ENCODE measurements at places on chromosomes 4 and X.

- DNase-seq, result no peak
Measured at GRCh38 chr4:182704077-182704476, 213.1 kb downstream of the DCTD start.

- DNase-seq, result no peak
Measured at GRCh38 chr4:114226968-114227760, 247.7 kb upstream of the ARSJ start.

DNA sequence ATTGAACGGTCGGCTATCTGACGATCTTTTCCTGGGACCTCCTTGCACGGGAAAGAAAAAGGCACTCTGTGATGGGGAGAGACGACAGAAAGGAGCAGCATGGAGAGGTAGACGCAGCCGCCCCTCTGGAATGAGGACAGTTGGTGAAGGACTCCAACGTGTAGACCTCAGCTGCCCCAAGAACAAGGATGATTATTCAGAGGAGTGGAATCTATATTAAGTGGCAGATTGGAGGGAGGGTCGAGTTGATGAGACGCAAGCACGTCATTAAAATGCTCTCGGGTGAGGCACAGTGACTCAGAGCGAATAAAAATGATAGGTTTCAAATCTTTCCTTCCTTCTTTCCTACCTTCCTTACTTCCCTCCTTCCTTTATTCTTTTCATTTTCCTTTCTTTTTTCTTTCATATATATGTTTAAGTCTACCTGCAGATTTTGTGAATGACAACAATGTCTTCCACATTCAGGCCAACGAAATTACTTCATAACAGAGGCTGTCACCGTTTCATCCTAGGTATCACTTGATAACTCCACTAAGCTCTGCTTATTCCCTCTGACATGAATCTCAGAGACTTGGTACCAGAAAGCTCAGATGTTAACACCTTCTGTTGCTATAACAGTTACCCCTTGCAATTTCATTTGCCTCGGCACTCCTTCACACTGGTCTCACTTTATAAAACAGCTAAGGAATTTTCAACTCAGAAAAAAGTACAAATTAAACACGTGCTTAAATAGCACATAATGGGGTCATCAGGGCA is 110.0 kb upstream of the PPARGC1A start:
- no peak for DNase-seq

GRCh38 chr4:105357258-105357980 is 116.4 kb downstream of the PPA2 start:
- DNase-seq, result no peak

DNA sequence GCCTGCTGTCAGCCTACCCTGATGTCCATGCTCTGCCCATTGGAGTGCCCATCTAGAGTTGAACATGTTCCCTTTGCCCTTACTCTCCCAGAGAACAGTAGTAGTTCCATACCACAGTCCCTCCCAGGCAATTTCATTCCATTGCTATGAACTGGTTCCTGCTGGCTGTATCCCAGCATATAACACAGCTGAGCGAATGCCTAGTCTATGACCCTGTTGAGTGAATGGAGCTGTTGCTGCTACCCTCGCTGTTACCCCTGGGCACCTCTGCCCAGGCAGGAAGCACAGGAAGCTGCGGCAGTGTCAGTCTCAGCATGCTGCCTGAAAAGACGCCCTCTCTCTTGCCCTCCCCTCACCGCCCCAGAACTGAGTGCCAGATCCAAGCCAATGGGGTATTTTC is 73.3 kb downstream of the SOX3 start:
- no peak for DNase-seq

DNA sequence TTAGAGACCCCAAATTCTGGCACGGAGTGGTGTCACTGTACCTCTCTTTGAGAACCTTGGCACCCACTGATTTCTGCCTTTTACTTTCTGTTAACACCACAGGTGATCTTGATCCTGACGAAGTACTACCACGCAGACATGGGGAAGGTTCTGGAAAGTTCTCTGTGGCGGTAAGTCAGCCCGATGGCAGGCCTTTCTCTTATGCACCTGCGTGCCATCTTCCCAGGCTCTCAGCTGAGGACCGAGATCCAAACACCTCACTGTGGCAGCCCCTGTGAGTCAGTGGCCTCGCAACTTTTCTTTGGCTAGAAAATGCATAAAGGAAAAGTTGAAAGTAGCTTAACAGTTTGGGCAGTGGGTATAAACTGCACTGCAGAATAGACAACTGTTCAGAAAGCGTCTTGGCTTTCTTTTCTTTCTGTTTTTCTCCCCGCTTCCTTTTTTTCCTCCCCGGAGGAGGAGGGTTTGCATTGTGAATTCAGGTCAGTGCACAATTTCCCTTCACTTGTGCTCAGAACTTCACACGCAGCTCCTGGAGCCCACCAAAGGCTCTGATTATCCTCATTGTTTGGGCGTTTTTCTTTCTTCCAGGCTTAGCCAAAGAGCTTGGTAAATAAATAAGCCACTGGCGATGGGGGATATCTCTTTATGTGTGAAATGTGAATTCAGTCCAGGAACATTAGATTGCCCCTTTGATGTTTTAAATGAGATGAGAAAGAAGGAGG is 38.4 kb downstream of the PSAPL1 start:
- DNase-seq, result no peak

DNA sequence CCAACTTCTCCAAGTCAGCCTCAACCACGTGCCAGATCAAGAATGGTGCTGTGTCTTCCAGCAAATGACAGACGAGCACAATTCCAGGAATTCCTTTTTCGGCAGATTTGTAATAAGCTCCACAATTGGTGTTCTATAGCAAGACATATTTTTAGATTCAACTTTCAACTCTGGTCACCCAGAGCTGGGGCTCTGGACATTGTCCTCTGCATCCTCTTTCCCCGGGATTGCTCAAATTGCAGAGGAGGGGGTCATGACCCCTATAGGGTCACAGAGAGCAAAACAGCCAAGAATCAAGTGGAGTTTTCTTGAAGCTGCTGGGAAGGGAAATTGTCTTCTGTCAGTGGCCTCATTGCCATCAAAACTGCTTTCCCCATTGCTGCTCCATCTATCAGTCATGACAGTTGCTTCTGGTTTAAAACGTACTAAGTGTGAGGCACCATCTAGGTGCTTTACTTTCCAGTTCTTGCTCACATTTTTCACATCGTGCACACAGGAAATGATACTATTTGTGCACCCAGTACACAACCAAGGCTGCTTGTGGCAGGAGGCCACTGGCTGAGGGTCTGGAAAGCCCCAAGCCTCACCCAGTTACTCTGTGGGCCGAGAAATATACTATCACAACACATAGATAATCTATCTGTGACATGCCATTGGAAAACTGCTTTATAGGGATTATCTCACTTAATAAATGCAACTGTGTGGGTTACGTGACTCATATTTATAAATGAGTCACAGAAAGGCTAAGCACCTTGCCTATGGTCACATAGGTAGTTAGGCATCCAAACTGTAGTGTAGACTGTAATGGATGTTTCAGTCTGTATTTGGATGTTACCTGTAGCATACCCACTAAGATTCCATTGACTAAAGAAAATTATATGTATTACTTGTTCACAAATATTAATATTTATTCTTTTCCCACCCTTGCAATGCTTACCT is 91.7 kb upstream of the PHOX2B start:
- no peak for DNase-seq

GRCh38 chr4:44772340-44772739 is 46.0 kb upstream of the GNPDA2 start:
- no peak for DNase-seq

All from cortex of kidney (tissue), 1 donor.